Left ventricle myocardium superior (tissue), 1 donor: ENCODE measurements at places on chromosomes 3 and 15. TPM values are rescaled to one million over a fixed set of nuclear protein-coding genes. Genes with fewer than 3 reads are reported as not detected.

Gene TIPARP
- 28.2 TPM for total RNA-seq

Gene GNAT1
- not detected for total RNA-seq

Gene TTLL13
- total RNA-seq = 0.20 TPM

Gene TGM5
- not detected for total RNA-seq

Gene PRR23A
- total RNA-seq = not detected

Gene IGSF10
- 1.9 TPM for total RNA-seq

Gene CCR8
- total RNA-seq = not detected

Gene C3orf22
- not detected for total RNA-seq

Gene ITPKA
- total RNA-seq = 6.0 TPM

Gene GPR87
- total RNA-seq = not detected

Gene NEK10
- 16.9 TPM for total RNA-seq

Gene GOLGA6D
- total RNA-seq = not detected

GRCh38 chr3:132443421-132443820 lies 26.1 kb downstream of the DNAJC13 start:
- no peak for DNase-seq

GRCh38 chr3:23981136-23981535 lies 36.0 kb downstream of the NR1D2 start:
- peak; percentile 65 for DNase-seq

DNA sequence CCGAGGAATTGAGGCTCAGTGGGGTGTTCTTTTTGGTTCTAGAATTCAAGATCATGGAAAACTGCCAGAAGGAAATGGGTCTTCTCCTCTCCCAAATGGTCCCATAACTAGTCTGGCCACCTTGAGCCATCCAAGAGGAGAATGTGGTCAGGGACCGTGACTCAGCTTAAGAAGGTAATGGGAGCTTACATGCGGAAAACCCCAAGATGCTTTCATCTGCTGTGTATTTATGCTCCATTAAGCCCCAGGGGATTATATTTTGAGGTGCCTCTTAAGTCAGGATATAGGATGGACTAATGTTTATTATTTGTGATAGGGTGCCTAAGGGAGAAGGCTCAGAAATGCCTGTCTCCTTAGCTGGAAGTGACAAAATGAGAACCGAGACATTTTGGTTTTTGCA lies 39.2 kb upstream of the DLG1 start:
- DNase-seq = no peak

DNA sequence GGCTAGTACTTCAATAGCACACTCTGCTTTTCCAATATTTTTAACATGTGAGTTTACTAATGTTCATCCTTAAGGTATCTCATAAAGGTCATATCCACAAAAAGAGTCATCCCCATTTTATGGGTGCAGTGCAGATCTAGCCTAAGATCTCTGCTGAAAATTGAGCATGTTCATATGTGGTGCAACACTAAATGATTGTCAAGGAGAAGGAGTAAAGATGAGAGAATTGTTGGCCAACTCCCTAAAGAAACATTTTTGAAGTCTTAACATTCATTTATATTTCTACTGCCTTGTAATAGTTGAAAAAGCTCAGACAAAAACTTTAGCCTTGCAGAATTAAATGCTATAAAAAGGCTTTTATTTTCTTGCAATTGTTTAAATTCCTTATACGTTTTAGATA lies 1159.6 kb downstream of the TBL1XR1 start:
- no peak for DNase-seq

DNA sequence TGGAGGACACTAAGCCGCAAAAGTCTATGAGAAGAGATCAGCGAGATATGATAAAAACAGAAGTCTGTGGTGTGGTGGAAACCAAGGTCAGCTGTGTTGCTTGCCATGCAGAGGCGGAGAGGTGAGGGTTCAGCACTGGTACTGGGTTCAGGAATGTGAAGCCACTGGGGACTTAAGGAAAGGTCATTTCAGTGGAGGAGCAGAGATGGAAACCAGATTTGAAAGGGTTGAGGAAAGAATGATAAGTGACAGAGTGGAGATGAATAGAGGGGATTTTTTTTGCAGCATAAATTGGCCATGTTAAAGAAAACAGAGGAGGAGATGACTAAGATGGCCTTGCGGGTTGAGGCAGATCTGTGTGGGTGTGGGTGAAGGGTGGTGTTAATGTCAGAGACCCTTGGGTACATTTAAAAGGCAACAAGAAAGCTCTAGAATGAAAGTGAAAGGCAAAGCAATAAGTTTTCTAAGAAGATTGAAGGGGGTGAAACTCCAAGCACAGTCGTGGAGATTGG lies 265.5 kb downstream of the ADAMTSL3 start:
- no peak for DNase-seq

GRCh38 chr15:101810456-101810855 lies 1.5 kb upstream of the OR4F15 start:
- no peak for DNase-seq

GRCh38 chr3:4766716-4767499 lies 212.3 kb upstream of the BHLHE40 start:
- DNase-seq = no peak

DNA sequence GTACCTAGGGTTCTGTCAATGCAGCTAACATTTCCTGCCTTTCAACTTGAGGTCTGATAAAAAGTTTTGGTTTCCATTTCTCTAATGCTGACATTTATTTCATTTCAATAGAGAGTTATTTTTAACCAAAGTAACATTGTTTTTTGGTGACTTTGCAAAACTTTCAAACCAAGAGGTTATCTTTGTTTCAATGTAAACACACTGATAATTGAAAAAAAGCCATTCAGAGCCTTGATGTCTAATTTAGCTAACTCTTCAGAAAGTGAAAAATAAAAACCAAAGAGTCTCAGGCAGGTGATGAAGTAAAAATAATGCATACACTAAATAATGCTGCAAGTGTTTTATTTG lies 9.6 kb upstream of the TIPARP start:
- no peak for DNase-seq

GRCh38 chr3:29581311-29581710 lies 300.4 kb downstream of the RBMS3 start:
- DNase-seq = no peak

GRCh38 chr3:114706591-114707232 lies 412.9 kb downstream of the TIGIT start:
- DNase-seq = no peak

GRCh38 chr3:141052201-141053069 lies 1.3 kb downstream of the SPSB4 start:
- peak; percentile 64 for DNase-seq

DNA sequence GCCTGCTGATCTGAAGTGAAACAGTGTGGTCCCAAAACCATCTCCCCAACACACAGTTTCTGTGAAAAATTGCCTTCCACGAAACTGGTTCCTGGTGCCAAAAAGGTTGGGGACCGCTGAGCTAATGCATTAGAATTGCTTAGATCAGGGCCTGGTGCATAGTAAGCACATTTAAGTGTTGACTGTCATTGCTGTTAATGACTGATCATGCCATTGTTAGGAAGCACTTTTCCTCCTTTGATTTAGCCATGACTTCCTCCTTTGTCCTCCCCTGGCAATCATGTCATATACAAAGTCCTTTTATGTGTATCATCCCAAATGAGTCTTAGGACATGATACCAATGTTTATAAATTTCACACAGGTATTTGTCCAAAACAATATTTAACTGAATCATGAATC lies 81.5 kb upstream of the ATP11B start:
- no peak for DNase-seq

DNA sequence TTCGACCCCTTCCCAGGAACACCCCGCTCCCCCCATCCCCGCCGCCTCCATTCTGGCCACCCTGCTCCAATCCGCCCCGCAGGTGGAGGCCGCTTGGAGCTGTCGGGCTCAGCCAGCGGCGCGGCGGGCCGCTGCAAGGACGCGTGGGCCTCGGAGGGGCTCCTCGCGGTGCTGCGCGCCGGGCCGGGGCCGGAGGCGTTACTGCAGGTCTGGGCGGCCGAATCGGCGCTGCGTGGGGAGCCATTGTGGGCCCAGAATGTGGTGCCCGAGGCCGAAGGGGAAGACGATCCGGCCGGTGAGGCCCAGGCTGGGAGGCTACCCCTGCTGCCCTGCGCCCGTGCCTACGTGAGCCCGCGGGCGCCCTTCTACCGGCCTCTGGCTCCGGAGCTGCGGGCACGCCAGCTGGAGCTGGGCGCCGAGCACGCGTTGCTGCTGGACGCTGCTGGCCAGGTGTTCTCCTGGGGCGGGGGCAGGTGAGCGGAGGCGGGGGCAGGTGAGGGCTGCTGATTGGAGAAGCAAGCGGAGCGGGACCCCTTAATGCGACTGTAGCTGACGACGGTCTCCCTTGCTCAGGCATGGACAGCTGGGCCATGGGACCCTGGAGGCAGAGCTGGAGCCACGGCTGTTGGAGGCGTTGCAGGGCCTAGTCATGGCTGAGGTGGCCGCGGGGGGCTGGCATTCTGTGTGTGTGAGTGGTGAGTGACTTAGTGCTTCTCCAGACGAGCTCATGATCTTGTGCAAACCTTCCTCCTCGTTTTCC lies 2.5 kb downstream of the RCCD1 start:
- DNase-seq = peak; percentile 57

- no peak for DNase-seq
Measured at GRCh38 chr15:47523681-47524475, 193.4 kb upstream of the SEMA6D start.

DNA sequence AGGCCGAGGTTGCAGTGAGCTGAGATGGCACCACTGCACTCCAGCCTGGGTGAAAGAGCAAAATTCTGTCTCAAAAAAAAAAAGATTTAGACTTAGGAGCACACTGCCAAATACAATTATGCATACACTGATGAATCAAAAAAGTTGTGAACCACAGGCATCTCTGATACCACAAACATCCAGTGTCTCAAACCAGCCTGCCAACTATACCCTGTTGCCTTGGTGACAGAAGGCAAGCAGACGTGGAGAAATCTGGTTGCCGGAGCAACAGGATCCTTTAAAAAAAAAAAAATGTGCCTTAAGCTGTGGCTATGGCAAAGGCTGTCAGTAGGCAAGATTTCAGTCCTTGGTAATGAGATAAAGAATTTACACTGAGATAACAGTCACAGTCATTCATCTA lies 202.3 kb downstream of the NEK10 start:
- DNase-seq = no peak

GRCh38 chr3:97658668-97659285 lies 105.8 kb upstream of the ARL6 start:
- no peak for DNase-seq

DNA sequence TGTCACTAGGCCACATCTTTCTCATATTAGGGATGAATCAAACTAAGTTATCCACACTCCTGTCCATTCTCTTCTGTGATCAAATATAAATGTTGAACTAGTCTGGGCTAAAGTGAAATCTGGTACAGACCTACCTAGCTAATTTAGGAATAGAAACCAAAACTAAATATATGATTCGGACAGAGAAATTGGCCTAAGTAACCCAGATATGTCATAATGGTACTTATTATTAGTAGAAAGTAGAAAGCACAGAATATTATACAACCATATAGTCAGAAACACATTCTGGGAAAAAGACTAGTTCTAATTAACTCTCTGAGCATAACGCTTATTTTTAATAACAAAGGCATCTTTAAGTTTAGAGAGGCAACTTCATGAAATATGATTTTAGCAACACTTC lies 389.0 kb downstream of the LSAMP start:
- no peak for DNase-seq

- DNase-seq = no peak
Measured at GRCh38 chr3:97827741-97828471, 6.1 kb downstream of the CRYBG3 start.

DNA sequence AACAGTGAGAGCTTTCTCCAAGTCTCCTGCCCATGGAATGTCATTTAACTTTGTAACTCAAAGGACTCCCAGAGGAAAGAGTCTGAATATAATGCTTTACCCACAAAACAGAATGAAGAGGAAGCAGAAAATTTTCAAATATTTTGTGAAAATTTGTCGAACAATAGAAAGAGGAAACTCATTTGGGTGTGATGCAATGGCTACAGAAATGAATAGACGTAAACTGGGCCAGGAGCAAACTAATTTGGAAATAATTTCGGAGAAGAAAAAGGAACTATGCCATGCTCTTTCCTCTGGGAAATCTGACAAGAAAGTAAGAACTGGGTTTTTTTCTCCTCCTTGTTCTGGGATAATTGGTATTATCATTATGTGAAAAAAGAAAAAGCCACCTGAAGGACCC lies 11.2 kb upstream of the SUMF1 start:
- DNase-seq = no peak

DNA sequence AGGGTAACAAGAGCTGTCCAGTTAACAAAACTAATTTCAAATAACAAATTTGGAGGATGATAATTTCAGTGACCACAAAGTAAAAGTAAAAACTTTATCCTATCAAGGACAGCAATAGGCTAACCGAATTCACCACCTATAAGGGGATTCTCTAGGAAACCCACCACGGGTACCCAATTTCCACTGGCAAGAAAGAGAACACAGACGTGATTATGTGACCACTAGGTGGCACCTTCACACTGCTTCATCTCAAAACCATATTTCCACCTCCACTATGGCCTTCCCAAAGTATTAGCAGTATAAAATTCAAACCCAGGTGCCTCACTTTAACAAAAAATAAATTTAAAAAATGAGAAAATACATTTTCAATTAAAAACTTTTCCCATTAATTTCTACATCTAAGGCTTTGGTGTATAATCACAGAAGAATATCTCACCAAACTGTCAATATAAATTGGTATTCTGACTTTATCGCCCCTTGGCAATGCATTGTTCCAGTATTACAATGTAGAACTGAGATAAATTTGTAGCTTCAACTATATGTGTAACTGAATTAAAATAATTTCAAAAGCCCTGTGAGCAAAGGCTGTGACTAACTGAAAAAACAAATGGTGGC lies 96.5 kb downstream of the FSIP1 start:
- DNase-seq = no peak

DNA sequence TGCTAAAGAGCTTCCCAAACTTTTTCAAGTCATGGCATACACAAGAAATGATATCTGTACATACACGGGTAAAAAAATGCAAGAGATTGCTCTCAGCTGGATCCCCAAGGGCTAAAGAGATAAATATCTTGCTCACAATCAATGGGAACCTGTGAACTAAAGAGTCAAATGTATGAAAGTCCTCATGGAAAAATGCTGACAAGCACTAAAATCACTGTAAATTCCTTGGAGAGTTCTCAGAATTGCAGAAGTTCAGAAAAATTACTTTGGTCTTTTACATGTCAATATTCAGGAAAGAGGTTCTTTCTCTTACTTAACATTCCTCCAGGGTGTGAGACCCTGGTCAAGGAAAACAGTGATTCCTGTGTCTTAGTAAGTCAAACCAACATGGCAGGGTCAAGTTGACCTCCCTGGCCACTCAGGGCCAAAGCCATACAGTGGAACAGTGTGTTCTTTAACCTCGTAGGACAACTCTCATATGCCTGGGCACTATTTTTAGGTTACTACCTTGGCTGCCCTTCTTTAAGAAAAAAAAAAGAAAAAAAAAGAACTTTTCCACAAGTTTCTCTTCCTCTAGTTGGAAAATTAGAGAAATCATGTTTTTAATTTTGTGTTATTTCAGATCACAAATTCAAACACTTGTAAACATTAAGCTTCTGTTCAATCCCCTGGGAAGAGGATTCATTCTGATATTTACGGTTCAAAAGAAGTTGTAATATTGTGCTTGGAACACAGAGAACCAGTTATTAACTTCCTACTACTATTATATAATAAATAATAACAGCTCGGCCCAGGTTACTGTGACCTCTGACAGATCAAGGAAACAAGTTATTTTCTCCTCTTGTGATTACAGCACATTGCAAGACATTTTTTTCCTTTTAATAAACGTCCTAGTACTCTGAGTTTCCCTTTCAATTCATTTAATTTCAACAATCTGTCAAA lies 12.5 kb downstream of the SSR3 start:
- DNase-seq = no peak
